Caki2 (cell line): ENCODE measurements at places on chromosomes 16 and 17. TPM values are rescaled to one million over a fixed set of nuclear protein-coding genes. Genes with fewer than 3 reads are reported as not detected.

- no peak for DNase-seq
These were observed 58.3 kb downstream of the USP32 start for GRCh38 chr17:60333628-60334031.

DNA sequence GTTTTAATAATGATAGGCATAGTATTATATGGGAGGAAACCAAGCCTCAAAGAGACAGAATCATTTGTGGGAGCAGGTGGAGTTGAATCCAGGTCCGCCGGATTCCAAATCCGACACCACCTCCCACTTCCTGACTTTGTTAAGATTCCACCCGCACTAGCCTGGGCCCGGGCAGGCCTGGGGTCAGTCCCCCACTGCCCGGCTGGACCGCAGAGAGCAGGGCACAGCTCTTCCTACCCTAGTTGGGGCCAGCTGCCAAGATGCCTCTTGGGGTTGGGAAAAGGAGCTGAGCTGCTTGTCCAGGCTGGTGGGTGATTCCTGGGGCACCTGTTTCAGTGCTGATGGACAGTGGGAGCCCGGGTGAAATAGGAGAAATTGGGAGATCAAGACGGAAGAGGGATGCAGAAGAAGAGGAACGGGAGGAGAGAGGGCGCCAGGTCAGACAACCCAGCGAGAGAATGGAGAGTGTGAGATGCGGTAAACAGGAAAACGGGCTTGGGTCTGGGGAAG, 53.9 kb downstream of the OR1D5 start:
- DNase-seq = no peak

PGAP6 gene
- 100.0 and 111 TPM in 2 replicates for total RNA-seq

RHBDF2 gene
- 17.5 and 33.6 TPM in 2 replicates for total RNA-seq

- DNase-seq = peak; percentile 21
These were observed 2.7 kb downstream of the NDUFAF8 start for GRCh38 chr17:81241648-81242420.

DNA sequence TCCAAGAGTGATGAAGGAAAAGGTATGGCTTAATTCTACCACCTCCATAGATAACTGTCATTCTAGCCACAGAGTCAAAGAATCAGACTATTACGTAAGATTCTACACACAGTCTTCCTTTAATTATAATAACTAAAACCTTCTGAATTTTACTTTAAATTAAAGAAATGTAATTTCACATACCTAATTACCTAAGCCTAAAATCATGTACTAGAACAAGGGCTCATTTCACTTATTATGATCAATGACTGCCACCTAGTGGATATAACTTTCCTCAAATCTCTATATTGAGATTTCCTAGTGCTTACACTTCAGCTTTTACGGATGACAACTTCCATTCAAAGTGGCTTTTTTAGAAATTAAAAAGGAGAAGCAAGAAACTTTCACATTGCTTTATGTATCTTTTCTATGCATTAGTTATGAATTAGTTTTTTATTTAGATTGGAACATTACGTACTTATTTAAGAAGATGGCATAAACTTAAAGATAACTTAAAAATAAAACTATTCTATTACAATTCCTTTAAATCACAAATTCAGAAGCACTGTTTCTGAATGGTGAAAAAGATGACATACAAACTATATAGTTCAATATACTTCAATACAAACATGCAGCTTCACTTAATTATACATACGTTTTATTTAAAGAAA, 18.2 kb upstream of the ABCA10 start:
- DNase-seq = peak; percentile 18

GRCh38 chr17:32849879-32850278, 27.0 kb downstream of the MYO1D start:
- DNase-seq = no peak
